ENCODE measurements at places on chromosomes 3 and 15.

- H3K4me3 ChIP-seq: no peak overlapping the region
- H3K27ac ChIP-seq: no peak overlapping the region
- H3K27me3 ChIP-seq: no peaks in the 10 kb centered on the region
- no peak for DNase-seq
- no peaks in the 10 kb centered on the region for H3K36me3 ChIP-seq
Observed at GRCh38 chr15:69751566-69751965, 298.9 kb downstream of the RPLP1 start.

- no peak overlapping the region for H3K27ac ChIP-seq
- no peaks in the 10 kb centered on the region for H3K4me1 ChIP-seq
- H3K4me3 ChIP-seq: no peak overlapping the region
- no peaks in the 10 kb centered on the region for H3K27me3 ChIP-seq
- no peak for DNase-seq
Observed at GRCh38 chr15:81954158-81954783, 91.5 kb downstream of the MEX3B start.

DNA sequence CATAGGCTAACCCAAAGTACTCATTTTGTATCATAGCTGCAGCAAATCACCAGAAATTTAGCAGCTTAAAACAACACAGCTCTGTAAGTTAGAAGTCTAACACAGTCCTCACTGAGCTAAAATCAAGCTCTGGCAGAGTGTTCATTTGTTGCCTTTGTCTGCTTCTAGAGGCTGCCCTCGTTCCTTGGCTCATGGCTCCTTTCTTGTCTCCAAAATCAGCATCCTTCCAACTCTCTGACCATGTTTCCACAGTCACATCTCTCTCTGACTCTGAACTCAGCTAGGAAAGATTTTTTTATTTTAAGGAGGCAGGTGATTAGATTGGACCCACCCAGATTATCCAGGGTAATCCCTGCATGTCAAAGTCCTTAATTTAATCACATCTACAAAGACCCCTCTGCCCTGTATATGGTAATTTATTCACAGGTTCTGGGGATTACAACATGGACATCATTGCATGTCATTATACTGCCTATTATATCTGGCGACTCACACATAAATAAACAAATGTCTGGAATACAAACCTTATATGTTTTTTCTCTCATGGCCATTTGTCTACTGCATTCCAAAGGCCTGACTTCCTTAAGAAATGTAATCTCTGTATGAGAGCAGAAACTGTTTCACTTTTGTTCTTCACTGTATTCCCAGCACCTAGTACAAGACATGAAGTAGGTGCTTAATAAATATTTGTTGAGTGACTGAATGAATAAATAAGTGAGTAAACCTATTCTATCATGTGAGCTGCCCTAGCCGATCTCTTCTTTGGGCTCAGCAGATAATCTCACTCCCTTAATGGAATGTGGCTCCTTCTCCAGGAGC lies 15.1 kb upstream of the UACA start:
- H3K27ac ChIP-seq: no peak overlapping the region
- H3K36me3 ChIP-seq: no peaks in the 10 kb centered on the region
- H3K4me1 ChIP-seq: peaks cover 6% of the 10 kb centered on the region

GRCh38 chr3:53132347-53132746 lies 2.1 kb upstream of the RFT1 start:
- no peak overlapping the region for H3K4me3 ChIP-seq
- H3K36me3 ChIP-seq: no peaks in the 10 kb centered on the region
- peaks cover 28% of the 10 kb centered on the region for H3K4me1 ChIP-seq
- no peak overlapping the region for H3K27ac ChIP-seq
- DNase-seq: no peak

GRCh38 chr15:101000271-101000681 lies 81.1 kb downstream of the LRRK1 start:
- H3K27me3 ChIP-seq: no peaks in the 10 kb centered on the region
- no peak for DNase-seq

DNA sequence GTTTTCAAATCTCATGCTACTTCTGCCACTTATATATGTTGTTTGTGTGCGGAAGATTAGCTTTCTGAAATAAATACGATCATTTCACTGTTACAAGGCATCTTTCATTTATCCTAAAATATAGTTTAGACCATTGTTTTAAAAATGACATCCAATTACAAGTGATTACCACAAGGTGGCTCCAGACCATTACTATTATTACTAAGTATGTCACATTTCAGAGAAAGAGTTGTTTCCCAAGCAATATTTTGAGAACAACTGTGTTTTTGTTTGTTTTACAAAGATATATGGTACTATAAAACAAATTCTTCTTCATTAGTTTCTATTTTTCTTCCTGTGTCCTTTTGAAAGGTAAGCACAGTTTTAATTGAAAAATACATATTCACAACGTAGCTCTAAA lies 136.0 kb upstream of the RAP2B start:
- H3K4me1 ChIP-seq: no peaks in the 10 kb centered on the region
- no peak overlapping the region for H3K27ac ChIP-seq
- H3K36me3 ChIP-seq: no peaks in the 10 kb centered on the region
- no peak overlapping the region for H3K4me3 ChIP-seq

GRCh38 chr15:23035964-23036566 lies 3.3 kb downstream of the TUBGCP5 start:
- peaks cover 45% of the 10 kb centered on the region for H3K36me3 ChIP-seq
- H3K27ac ChIP-seq: no peak overlapping the region
- no peak overlapping the region for H3K4me3 ChIP-seq
- peaks cover 18% of the 10 kb centered on the region for H3K4me1 ChIP-seq
- DNase-seq: peak; percentile 48

- H3K27ac ChIP-seq: no peak overlapping the region
- no peaks in the 10 kb centered on the region for H3K36me3 ChIP-seq
- DNase-seq: no peak
- peaks cover 47% of the 10 kb centered on the region for H3K4me1 ChIP-seq
- peaks cover 51% of the 10 kb centered on the region for H3K27me3 ChIP-seq
Observed at GRCh38 chr3:158108445-158108985, 1.4 kb upstream of the RSRC1 start.

GRCh38 chr3:2697589-2697988 lies 412.6 kb downstream of the IL5RA start:
- no peak for DNase-seq
- no peaks in the 10 kb centered on the region for H3K36me3 ChIP-seq
- H3K27me3 ChIP-seq: no peaks in the 10 kb centered on the region
- no peak overlapping the region for H3K27ac ChIP-seq
- no peaks in the 10 kb centered on the region for H3K4me1 ChIP-seq

DNA sequence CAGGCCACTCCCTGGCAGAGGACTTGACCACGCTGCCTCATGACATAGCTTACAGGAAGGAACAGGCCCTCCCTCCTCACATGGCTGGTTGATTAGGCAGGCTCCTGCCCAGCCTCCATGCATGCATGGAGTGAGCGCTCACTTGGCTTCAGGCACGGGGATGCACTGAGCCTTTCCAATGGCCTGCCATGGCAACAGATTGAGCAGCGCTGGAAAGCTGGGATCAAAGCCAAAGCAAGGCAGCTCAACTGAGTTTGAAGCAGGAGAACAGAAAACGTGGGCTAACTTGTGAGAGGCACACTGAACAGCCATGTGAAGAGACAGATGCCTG lies 5.9 kb upstream of the GRAMD2A start:
- peaks cover 26% of the 10 kb centered on the region for H3K4me1 ChIP-seq

- H3K27me3 ChIP-seq: no peaks in the 10 kb centered on the region
- no peaks in the 10 kb centered on the region for H3K4me1 ChIP-seq
- no peaks in the 10 kb centered on the region for H3K36me3 ChIP-seq
- H3K4me3 ChIP-seq: no peak overlapping the region
Observed at GRCh38 chr3:190378240-190378891, 9.6 kb upstream of the CLDN16 start.

GRCh38 chr3:53836084-53836872 lies 9.9 kb downstream of the CHDH start:
- H3K4me1 ChIP-seq: no peaks in the 10 kb centered on the region
- H3K36me3 ChIP-seq: no peaks in the 10 kb centered on the region
- H3K27me3 ChIP-seq: no peaks in the 10 kb centered on the region
- H3K4me3 ChIP-seq: no peak overlapping the region

GRCh38 chr3:70813311-70813710 lies 500.9 kb upstream of the MDFIC2 start:
- H3K4me1 ChIP-seq: no peaks in the 10 kb centered on the region
- no peak for DNase-seq
- no peak overlapping the region for H3K27ac ChIP-seq
- H3K27me3 ChIP-seq: no peaks in the 10 kb centered on the region

DNA sequence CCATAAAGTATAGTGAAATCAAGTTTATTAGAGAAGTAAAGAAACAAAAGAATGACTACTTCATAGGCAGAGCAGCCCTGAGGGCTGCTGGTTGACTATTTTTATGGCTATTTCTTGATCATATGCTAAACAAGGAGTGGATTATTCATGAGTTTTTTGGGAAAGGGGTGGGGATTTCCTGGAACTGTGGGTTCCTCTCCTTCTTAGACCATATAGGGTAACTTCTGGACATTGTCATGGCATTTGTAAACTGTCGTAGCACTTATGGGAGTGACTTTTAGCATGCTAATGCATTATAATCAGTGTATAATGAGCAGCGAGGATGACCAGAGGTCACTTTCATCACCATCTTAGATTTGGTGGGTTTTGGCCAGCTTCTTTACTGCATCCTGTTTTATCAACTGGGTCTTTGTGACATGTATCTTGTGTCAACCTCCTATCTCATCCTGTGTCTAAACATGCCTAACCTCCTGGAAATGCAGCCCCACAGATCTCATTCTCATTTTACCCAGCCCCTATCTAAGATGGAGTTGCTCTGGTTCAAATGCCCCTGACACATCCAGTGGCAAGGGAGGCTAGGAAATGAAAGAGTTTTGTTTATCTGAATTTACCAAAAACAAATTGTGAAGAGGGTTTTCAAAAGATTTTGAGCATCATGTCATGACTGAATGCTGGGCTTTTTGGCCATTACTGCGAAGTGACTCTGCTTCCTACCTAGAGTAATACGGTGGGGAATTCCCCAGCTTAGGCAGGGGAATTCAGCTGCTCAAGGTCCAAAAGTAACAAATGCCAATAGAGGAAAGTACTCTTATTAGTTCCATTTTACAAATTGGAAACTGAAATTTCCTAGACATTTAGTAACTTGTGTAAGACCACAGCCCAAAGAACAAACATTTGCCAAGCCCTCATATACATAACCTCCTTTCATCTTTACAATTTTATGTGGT lies 6.2 kb upstream of the SPSB4 start:
- no peak overlapping the region for H3K27ac ChIP-seq
- H3K27me3 ChIP-seq: no peaks in the 10 kb centered on the region
- H3K4me1 ChIP-seq: no peaks in the 10 kb centered on the region
- DNase-seq: no peak
- no peaks in the 10 kb centered on the region for H3K36me3 ChIP-seq
- no peak overlapping the region for H3K4me3 ChIP-seq

GRCh38 chr3:134883697-134884385 lies 88.8 kb downstream of the EPHB1 start:
- no peaks in the 10 kb centered on the region for H3K36me3 ChIP-seq
- no peak overlapping the region for H3K4me3 ChIP-seq
- no peaks in the 10 kb centered on the region for H3K27me3 ChIP-seq
- H3K27ac ChIP-seq: no peak overlapping the region
- DNase-seq: no peak
- no peaks in the 10 kb centered on the region for H3K4me1 ChIP-seq

GRCh38 chr3:132279030-132279429 lies 38.2 kb upstream of the ACP3 start:
- no peaks in the 10 kb centered on the region for H3K27me3 ChIP-seq
- H3K36me3 ChIP-seq: no peaks in the 10 kb centered on the region

DNA sequence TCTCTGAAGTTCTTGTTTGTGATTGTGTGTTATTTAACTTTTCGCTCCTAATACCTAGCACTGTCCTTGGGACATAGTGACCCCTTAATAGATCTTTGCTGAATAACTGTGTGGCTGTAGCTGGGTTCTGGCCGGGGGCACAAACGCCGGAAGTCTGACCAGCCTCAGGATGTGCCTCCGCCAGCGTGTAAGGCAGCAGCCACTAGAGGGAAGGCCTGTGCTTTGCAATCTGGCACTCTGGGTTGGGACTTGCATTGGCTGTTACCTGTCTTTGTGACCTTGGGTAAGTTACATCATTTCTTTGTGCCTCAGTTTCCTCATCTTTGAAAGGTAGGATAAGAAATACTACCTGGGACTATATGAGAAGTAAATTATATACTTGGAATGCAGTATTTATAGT lies 158.7 kb downstream of the GHSR start:
- H3K27me3 ChIP-seq: no peaks in the 10 kb centered on the region
- H3K27ac ChIP-seq: no peak overlapping the region
- peaks cover 17% of the 10 kb centered on the region for H3K4me1 ChIP-seq
- no peak overlapping the region for H3K4me3 ChIP-seq
- peaks cover 38% of the 10 kb centered on the region for H3K36me3 ChIP-seq

DNA sequence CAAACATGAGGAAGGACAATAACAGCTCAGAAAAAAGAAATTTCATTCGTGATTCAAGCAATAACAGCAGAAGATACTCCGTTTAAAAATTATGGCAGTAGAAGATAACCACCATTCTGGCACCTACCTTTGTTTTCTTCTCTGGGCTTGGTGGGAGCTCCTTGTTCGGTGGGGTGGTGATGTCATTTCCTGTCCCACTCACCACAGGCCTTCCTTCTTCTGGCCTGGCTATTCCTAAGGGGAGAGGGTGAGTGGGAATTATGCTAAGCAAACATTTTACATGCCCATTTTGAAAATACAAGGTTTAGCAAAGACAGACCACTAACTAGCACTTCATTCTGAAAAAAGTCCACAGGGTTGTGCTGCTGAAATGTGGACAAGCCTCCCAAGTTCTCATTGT lies 74.4 kb downstream of the DHX30 start:
- H3K4me1 ChIP-seq: no peaks in the 10 kb centered on the region
- H3K36me3 ChIP-seq: peaks cover 11% of the 10 kb centered on the region
- H3K27ac ChIP-seq: no peak overlapping the region
- no peak overlapping the region for H3K4me3 ChIP-seq
- no peaks in the 10 kb centered on the region for H3K27me3 ChIP-seq

GRCh38 chr3:124812291-124813265 lies 74.6 kb downstream of the ITGB5 start:
- H3K36me3 ChIP-seq: no peaks in the 10 kb centered on the region
- no peak overlapping the region for H3K4me3 ChIP-seq
- no peak overlapping the region for H3K27ac ChIP-seq

DNA sequence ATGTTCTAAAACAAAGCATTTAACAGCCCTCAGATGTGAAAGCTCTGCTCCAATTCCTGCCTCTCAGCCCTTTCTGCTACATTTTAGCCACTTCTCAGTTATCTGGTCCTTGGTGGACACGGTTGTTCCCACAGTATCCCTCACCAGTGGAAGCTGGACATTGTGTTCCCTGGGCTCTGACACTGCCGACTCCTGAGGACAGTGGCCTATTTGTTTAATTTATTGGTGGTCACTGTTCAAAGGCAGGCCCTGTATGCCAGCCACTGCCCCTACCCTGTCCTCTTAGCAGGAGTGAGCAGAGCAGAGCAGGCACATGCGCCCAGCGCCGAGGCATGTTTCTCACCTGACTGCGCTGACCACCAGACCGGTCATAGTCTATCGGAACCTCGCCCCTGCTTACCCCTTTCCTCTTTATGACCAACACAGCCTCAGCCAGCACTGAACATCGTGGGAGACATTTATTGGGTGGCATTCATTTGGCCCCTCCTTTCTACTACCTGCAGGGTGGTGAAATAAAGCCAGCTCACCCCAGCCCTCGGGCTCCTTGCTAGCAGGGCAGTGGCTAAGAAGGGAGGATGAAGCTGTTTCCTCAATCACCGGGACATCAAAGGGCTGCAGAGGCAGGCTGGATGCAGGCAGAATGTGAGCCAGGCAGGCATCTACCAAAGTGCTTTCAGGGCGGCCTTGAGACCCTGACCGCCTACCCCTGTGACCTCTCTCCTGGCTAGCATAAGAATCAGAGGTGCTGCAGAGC lies 54.3 kb upstream of the HACD2 start:
- peak overlapping the region; percentile 4 for H3K27ac ChIP-seq
- H3K4me3 ChIP-seq: no peak overlapping the region
- DNase-seq: no peak
- no peaks in the 10 kb centered on the region for H3K27me3 ChIP-seq
- H3K4me1 ChIP-seq: peaks cover 3% of the 10 kb centered on the region
- peaks cover 29% of the 10 kb centered on the region for H3K36me3 ChIP-seq
